ENCODE measurements at places on chromosomes 4 and X.

GRCh38 chrX:9555354-9555753, 90.5 kb downstream of the TBL1X start:
- no peak for DNase-seq

DNA sequence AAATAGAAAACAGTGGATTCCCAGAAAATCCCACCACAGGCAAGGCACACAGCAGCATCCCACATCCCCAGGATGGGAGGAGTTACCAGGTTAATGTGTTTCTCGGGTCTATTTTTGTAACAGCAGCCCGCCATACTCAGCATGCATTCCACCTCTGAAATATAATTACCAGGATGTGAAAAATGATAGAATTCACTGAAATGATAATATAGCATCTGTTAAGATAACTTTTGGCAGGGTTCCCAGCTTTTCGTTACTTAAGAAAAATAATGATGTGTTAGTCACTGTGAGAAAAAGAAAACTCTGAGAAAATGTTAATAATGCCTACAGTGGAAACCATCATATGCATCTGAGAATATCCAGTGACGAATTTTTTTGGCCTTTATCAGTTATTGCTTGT, 87.1 kb downstream of the VCX2 start:
- no peak for DNase-seq

- no peak for DNase-seq
These were observed 13.1 kb downstream of the TAB3 start for GRCh38 chrX:30875957-30876356.

GRCh38 chr4:109998867-109999584, 86.3 kb downstream of the EGF start:
- no peak for DNase-seq

DNA sequence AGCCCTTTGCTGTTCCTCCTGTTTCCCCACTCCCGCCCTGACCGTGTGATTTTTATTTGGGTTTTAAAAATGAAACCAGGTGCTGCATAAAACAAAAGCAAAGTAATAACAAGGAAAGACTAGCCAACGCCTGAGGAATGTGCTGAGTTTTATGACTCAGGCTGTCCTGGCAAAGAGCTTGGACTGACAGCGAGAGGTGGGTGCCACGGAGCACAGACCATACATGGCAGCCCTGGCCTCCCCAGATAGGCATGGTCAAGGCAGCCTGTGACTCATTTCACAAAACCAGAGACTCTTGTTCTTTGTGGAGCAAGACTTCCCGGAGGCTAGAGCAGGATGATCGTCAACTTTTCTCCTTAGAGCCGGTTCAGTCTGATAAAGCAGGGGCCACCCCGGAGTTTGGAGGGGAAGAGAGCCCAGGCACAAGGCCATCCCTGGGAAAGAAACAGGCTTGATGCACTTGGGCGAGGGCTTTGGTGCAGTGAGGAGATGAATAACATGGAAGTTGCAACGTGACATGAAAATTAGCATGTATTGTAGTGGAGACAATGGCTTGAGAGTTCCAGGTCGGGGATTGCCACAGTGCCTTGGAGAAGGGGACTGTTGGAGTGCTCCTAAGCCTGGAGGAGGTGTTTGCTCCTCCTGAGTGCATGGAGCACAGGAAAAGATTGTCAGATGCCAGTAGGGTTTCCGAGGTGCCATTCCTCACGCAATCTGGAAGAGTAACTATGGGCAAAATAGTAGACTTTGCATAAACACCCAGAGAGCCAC, 54.8 kb downstream of the C4orf51 start:
- no peak for DNase-seq

DNA sequence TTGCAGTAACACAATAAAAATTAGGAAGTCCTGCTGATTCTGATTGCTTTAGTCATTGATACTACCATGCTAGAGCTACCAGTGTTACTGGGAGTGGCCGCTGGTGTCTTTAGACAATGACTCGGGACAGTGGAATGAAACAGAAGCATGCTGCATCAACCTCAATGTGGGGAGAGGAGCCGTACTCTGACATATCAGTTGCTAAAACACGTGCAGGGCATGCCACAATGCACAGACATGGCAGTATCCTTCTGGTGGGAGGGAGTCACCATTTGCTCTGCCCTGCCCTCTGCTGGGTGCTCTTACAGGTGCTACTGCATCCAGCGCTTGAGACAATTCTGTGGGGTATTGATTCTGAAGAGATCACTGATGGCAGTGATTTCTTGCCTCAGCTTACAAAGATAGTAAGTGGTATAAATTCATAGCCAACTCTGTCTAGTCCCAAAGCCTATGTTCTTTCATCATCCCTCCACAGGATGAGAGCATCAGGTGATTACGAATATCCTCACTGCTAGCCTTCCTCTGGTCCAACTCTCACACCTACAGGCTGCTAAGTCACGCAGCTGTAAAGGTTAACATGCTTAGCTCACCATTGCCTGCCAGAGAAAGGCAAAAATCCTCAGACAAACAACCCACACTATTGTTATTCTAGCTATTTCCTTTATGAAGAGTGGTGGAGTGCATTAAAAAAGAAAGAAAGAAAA, 43.7 kb downstream of the NSG1 start:
- no peak for DNase-seq

DNA sequence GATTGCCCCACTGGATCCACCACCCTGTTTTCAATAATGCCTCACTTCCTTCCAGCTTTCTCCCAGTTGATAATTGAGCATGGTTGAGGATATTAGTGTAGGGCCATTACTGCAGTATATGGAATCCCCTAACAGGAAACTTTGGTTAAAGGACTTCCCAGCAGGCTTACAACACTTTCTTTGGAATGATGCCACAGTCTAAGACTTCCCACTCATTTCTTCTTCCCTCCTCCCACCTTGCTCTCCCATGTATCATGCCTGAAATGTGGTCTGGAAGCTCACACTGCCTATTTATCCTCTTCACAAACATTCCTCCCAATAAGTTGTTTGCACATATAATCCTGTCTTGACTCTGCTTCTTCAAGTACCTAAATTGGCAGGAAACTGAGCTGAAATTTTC, 863.3 kb downstream of the CENPC start:
- DNase-seq: no peak

- no peak for DNase-seq
These were observed 42.9 kb downstream of the NDST3 start for GRCh38 chr4:118076958-118077766.

DNA sequence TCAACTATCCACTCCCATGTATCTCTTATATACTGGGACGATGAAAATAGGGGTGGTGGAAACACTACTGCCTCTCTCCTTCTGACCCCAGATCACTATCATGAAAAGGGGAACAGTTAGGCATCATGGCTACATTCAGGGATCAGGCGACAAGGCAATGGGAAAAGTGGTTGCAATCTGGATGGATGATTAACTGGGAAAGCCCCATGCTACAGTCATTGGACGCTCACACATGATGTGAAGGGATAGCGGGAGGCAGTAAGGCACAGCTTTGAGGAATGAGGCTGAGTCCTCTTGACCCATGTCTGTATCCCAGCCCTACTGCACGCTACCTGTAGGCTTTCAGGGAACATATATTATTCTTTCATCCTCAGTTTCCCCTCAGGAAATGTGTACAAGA, 10.2 kb downstream of the GASK1B start:
- DNase-seq: no peak

GRCh38 chr4:155929833-155930232, 23.8 kb downstream of the CTSO start:
- no peak for DNase-seq

- no peak for DNase-seq
These were observed 268.4 kb downstream of the DCTD start for GRCh38 chr4:182648766-182649165.

DNA sequence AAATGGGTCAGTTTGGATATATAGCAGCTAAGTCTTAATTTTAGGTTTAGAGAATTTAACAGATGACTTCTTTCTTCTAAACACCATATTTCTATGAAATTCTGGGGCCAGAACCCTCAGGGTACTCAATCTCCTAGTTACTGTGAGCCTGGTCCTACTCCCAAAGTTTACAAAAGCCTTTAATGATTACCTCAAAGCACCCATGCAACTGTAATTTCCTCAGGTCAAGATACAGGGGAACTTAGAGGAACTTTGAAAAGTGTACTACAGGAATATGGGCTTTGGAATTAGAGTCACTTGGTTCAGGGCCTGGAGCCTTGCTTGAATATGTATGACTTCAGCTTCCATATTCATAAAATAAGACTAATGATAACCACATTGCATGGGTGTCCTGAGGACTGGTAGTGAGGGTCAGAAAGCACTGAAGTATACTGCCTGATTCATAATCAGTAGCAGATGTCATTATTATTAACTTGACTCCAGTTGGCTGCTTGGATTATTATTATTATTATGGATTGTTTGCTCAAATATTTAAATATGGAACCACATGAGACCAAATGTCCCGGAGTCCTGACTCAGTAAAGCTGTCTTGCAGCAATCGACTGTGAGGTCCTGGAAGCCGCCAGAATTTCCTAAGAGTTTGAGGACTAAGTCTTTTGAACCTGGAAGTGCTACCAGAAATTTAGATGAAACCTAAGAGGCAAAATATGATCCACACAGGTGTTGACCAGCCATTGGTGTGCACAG, 2.0 kb upstream of the ADH7 start:
- no peak for DNase-seq

- no peak for DNase-seq
These were observed 25.1 kb downstream of the IGSF1 start for GRCh38 chrX:131264053-131264452.

- DNase-seq: no peak
These were observed 100.2 kb upstream of the GRIA3 start for GRCh38 chrX:123083924-123084323.

DNA sequence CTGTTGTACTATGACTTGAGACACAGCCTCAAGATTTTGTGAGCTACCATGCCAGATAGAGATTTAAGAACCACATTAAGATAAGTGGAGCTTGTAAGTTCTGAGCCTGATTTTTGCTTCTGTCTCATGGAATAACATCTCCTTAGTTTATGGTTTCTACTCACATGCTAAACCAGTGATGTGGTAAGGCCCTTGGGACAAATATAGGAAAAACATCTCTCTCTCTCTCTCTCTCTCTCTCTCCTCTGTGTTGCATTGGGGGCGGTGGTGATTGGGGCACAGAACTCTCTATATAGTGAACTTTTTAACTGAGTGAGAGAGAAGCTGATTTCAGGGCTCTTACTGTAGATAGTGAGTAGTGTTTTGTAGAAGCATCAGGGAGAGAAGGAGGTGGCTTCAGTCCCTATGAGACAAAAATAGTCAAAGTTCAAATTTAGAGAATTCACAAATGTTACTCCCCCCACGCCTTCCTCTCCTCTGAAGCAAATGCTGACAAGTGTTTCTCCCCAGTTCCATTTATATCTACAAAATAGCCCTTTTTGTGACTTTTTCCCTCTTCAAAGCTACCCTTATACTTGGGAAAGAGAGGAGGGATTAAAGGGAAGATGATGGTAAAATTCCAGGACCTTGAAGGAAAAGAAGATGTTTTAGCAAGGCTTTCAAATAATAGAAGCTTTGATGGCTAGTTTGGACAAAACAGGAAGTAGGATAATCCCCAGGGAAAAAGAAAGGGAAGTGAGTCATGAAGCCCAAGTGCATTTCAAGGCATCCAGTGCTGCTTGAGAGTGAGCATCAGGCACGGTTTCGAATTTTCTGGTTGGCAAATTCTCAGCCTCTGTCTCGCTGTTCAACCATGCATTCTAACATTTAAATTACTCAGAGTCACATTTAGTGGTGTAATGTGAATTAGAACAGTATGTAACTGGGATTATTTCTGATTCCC, 134.3 kb upstream of the AP1S2 start:
- DNase-seq: no peak

- no peak for DNase-seq
These were observed 97.8 kb upstream of the USP9X start for GRCh38 chrX:40987413-40987812.

- DNase-seq: no peak
These were observed 6.0 kb downstream of the RBPJ start for GRCh38 chr4:26326791-26327190.

- no peak for DNase-seq
These were observed 44.2 kb downstream of the JADE1 start for GRCh38 chr4:128853741-128854140.

DNA sequence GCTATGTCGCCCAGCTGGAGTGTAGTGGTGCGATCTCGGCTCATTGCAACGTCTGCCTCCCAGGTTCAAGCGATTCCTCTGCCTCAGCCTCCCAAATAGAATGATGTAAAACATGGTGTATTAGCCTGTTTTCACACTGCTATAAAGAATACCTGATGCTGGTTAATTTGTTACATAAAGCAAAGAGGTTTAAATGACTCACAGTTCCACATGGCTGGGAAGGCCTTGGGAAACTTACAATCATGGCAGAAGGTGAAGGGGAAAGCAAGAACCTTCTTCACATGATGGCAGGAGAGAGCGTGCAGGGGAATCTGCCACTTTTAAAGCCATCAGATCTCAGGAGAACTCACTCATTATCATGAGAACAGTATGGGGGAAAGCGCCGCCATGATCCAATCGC, 1191.8 kb downstream of the ARAP2 start:
- DNase-seq: no peak

DNA sequence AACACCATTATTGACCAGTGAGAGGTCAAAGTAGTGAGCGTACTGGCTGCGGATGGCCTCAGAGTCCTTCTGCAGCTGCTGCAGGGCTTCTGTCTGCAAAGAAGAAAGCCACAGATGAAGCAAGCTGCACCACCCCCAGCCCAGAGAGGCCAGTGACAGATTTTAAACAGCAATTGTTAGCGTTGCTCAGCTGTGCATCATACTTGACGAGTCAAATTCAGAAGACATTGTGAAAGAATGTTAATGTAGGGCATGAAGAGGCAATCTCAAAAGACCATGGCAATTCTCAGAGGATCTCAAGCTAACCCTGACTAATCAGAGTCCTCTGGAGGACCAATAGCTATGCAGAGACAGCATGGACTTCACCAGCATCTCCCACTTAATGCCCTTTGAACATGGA, 16.6 kb downstream of the DKC1 start:
- no peak for DNase-seq

DNA sequence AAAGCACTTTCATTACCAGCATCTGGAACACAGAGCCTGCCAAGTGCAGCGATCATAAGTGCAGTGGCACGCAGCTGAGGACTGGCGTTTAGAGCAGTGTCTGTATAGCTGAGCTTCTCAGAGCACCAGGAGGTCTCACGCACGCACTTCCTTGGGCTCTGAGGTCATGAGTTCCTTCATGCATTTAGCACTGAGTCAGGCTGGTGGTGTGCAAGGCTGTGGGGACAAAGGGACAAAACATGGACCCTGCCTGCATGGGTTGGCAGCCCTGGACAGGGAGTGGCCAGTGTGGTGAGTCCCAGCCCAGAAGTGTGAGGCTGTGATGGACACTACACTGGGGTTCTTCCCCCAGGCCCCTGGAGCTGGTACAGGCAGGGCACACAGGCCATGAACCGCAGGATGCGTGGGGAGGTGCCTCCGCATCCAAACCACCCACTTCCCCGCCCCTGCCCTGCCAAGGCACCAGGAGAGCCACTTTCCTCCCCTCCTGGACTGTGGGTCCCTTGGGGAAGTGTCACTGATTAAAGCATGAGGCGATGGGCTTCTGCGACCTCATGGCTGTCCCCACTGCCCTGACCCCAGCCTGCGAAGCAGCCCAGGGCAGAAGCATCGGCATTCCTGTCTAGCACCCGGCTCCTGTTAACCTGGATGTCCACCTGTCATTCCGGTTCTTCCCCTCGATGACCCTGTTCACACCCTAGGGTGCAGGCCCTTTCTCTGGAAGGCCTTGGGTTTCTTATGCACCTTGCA, 37.2 kb upstream of the GPR78 start:
- DNase-seq: no peak

Data from activated CD8-positive, alpha-beta memory T cell treated with anti-CD3 and anti-CD28 coated beads for 48 hours (primary cell).